ENCODE measurements at places on chromosomes 3 and 15.

DNA sequence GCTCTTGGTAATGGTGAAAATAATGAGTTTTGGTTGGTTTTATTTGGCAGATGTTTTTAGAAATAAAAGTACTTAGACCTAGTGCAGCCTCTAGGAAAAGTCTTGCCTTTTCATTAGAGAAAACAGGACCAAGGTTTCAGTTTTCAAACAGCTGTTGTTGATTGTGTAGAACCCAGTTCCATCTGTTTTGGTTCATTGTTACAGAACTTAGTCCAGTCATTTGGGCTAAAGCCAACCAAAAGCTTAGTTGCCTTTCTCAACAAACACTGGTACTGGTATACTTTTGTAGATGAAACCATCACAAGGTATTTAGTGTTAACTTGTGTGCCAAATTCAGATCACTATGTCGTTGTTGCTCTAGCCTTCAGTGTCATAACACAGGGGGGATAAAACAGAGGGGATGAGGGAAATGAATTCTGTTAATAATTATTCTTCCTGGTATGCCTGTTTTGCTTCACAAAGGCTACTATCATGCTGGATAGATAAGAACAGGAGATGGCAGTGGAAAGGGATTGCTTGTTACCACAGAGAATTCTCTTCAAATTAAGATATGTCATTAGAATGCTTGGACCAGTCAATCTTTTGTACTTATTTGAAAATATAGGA lies 12.6 kb upstream of the APH1B start:
- no peak for DNase-seq

DNA sequence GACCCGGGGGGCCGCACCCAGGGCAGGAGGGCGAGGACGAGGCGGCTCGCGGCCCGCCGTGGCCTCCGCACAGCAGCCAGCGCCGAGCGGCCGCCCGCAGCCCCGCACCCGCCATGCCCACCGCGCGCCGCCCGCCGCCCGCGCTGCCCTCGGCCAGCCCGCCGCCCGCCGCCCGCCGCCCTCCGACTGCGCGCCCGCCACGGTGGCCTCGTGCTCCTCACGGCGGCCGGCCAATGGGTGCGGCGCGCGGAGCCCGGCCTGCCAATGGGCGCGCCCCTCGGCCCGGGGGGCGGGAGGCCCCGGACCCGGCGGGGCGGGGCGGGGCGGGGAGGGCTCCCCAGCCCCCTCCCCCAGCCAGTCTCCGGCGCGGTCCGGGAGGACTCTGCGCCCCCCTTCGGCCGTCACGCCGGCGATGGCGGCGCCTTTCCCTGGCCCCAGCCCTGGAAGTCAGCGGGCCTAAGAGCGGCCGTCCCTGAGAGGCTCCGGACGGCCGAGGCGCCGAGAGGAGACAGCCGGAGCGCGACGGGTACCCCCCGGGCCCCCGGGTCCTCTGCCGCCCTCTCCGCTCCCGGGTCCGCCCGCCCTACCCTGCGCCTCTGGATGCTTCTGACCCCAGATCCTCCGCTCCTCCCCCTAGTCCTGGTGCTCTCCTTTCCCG lies at the start of gene NT5DC2:
TSS of gene NT5DC2 (minus strand) at position 235 of the 658 bp plus-strand sequence. CDS start at position 115, 120 bp downstream.
- DNase-seq: peak; percentile 59

DNA sequence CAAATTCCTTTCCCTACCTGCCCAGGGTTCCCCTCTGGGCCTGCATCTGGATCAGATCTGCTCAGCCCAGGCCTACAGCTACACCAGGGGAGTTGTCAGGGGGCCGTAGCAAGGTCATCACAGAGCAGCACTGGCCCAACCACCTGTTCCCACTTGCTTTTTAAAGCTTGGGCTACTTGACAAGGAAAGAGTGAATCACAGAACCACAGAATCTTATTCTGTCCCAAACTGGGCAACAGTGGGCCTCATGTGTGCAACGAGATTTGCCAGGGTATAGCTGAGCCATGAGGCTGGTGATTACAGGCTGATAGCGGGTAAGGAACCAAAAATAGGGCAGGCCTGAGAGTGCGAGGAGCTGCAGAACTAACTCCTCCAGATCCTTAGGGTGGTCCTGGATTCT lies 66.7 kb downstream of the MYLK start:
- DNase-seq: no peak

- DNase-seq: no peak
Observed at GRCh38 chr3:74862476-74862875, 248.0 kb upstream of the CNTN3 start.
